ENCODE measurements at places on chromosomes 4 and X. TPM values are rescaled to one million over a fixed set of nuclear protein-coding genes. Genes with fewer than 3 reads are reported as not detected.

- peaks cover 42% of the 10 kb centered on the region for H3K27me3 ChIP-seq
- no peak overlapping the region for H3K4me3 ChIP-seq
- H3K36me3 ChIP-seq: no peaks in the 10 kb centered on the region
- H3K4me1 ChIP-seq: peaks cover 6% of the 10 kb centered on the region
These were observed 48.6 kb downstream of the PDGFRA start for GRCh38 chr4:54277691-54278090.

DNA sequence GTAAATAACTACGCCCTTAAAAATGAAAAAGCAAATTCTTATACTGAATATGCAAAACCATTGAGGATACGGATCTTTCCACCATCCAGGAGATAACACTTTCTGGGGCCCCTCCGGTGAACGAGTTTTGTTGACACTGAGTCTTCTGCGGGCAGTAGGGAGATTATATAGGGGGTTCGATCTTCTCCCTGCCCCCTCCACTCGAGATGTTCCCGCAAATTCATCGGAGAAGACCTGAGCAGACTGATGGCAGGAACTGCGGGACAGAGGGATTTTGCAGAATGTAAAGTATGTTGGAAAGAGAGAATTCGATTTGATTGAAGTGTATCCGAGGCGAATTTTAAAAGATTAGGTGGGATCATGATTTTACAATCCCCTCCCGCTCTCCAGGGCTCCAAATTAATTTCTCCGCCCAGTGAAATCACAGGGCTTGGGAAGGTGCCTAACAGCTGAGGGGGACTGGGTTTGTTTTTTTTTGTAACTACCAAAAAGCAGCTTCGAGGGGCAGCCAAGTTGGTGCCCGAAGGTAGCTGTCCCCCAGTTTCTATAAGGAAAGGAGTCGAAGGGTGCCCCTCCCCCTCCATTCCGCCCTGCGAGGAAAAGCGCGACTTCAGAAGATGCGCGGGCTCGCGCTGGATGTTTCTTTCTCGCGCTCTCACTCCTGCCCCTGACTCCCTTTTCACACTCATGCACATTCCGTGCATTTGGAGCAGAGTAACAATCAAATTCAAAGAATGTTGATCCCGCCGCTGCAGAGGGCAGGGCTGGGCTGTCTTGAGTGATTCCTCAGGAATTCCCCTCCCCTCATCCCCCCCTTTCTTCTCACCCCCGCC lies 1.2 kb downstream of the TMEM255A start:
- no peak overlapping the region for H3K4me3 ChIP-seq
- H3K27ac ChIP-seq: no peak overlapping the region
- H3K4me1 ChIP-seq: no peaks in the 10 kb centered on the region
- no peaks in the 10 kb centered on the region for H3K27me3 ChIP-seq

GRCh38 chr4:41504167-41504818 lies 33.7 kb upstream of the LIMCH1 start:
- H3K4me1 ChIP-seq: peaks cover 6% of the 10 kb centered on the region
- no peaks in the 10 kb centered on the region for H3K36me3 ChIP-seq
- DNase-seq: no peak
- no peak overlapping the region for H3K4me3 ChIP-seq
- H3K27me3 ChIP-seq: no peaks in the 10 kb centered on the region

- no peaks in the 10 kb centered on the region for H3K4me1 ChIP-seq
- H3K27me3 ChIP-seq: no peaks in the 10 kb centered on the region
- H3K27ac ChIP-seq: no peak overlapping the region
- DNase-seq: no peak
- H3K4me3 ChIP-seq: no peak overlapping the region
These were observed 2020.0 kb upstream of the ADGRL3 start for GRCh38 chr4:59180161-59180560.

DNA sequence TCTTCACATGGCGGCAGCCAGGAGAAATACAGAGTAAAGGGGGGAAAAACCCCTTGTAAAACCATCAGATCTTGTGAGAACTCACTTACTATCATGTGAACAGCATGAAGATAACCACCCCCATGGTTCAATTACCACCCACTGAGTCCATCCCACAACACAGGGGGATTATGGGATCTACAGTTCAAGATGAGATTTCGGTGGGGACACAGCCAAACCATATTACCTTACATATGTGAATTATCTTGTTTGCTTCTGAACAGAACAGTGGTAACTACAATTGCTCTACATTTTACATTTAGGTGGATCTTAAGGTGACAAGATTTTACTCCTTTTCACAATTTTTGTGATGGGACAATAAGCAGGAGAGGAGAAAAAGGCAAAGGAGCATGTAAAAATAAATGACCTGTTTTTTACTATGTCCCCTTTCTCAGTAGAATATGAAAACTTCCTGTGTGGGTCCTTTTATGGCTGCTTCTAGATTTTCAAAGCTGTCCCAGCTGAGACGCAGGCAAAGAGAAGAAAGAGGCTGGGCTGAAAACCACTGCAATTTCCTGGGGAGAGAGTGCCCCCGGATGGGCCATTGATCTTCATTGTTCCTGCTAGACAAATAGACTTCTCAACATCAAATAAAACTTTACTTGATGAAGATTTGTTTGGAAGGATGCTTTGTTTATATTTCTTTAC lies 45.9 kb upstream of the PGM2 start:
- no peaks in the 10 kb centered on the region for H3K36me3 ChIP-seq
- H3K27ac ChIP-seq: no peak overlapping the region
- H3K4me3 ChIP-seq: no peak overlapping the region
- no peaks in the 10 kb centered on the region for H3K27me3 ChIP-seq
- DNase-seq: no peak

DNA sequence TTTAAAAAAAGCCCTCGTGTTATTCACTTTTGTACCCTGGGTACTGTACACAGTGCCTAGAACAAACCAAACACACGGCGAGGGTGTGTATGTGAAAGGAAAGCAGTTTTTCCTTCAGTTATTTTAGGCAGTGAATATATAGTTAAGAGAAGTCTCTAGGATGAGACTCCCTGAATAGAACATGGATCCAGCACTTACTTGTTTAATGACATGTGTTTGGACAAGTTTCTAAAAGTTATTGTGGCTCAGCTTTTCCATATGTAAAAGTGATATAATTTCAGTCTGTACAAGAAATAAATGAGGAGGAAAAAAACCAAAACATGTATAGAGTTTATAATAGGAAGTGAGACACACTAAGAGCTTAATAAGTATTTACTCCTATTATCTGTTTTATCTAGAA lies 273.2 kb downstream of the ADGRL3 start:
- no peak overlapping the region for H3K4me3 ChIP-seq
- no peaks in the 10 kb centered on the region for H3K27me3 ChIP-seq
- DNase-seq: no peak
- no peaks in the 10 kb centered on the region for H3K4me1 ChIP-seq
- H3K27ac ChIP-seq: no peak overlapping the region

DNA sequence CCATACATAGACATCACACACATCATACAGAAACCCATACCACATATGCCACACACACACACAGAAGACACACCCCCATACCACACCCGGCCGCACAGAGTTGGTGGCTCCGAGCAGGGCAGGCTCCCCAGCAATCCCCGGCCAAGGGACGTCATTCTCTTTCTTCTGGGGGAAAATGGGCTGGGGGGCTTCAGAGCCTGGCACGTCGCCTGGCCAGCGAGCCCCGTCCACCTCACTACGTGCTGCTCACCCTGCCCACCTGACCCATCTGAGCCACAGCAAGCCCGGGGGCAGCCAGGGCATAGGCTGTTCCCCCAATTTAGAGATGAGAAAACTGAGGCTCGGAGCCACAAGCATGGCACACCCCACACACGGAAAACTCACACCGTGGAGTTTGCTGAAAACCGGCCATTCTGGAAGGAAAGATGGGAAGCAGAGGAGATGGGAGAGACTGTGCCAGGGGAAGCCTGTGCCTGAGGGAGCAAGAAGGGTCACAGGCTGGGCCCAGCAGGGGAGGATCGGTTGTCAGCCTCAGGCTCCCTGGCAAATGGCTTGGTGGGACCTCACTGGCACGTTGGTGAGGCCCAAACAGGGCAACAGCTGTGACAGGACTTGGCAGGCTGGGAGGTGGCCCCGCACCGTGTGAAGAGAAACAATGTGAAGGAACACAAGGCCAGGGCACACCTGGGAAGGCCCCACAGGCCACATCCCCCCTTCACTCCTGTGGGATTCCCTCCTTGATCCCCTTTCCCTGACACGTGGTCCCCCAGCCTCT lies 73.2 kb downstream of the JAKMIP1 start:
- H3K27ac ChIP-seq: no peak overlapping the region
- 0 out of 2 replicates have a peak, but pooled peaks cover 3% of the 10 kb centered on the region for H3K27me3 ChIP-seq

DNA sequence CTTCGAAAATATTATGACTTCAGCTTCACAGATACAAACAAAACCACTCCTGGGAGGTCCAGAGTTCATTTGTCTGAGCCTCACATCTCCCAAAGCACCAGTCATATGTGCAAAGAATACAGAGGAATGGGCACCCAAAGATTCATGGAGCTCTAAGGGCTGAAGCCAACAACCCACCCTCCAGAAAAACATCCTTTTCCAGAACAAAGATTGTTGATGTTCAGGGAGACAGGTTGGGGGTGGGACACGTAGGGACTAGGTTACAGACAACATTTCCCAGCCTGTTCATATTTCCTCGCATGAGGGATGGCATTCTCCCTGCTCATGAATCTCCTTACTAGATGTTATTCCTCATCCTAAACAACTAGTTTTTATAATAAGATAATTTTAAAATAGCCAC lies 71.2 kb downstream of the METTL14 start:
- DNase-seq: no peak
- no peaks in the 10 kb centered on the region for H3K36me3 ChIP-seq
- no peaks in the 10 kb centered on the region for H3K4me1 ChIP-seq

DNA sequence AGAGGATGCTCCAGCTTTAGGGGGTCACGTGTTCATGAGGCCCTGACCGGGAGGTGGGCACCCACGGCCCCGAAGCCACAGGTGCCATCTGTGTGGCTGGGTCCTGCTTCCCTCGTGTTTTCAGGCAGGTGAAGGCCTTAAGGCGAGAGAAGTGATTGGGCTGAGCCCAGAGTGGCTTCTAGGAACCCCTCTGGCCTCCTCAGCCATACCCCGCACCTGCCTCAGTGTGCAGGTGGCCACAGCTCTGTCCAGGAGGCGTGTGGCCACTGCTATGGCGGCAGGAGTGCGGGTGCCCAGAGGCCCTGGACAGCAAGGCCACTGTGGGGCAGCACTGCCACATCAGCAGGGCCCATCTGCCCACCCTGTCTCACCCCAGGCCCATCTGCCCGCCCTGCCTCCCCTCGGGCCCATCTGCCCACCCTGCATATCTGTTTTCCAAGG lies 25.0 kb downstream of the NKX1-1 start:
- H3K4me1 ChIP-seq: no peaks in the 10 kb centered on the region
- H3K27me3 ChIP-seq: no peaks in the 10 kb centered on the region
- no peaks in the 10 kb centered on the region for H3K36me3 ChIP-seq
- DNase-seq: no peak
- no peak overlapping the region for H3K27ac ChIP-seq

GRCh38 chr4:73392936-73393335 lies 11.2 kb upstream of the ALB start:
- H3K4me3 ChIP-seq: no peak overlapping the region
- no peaks in the 10 kb centered on the region for H3K4me1 ChIP-seq
- H3K27me3 ChIP-seq: no peaks in the 10 kb centered on the region
- H3K36me3 ChIP-seq: no peaks in the 10 kb centered on the region
- DNase-seq: no peak

GRCh38 chrX:64427281-64427680 lies 32.0 kb upstream of the MTMR8 start:
- no peaks in the 10 kb centered on the region for H3K36me3 ChIP-seq
- H3K27me3 ChIP-seq: no peaks in the 10 kb centered on the region
- H3K4me3 ChIP-seq: no peak overlapping the region
- no peak overlapping the region for H3K27ac ChIP-seq
- no peak for DNase-seq

DNA sequence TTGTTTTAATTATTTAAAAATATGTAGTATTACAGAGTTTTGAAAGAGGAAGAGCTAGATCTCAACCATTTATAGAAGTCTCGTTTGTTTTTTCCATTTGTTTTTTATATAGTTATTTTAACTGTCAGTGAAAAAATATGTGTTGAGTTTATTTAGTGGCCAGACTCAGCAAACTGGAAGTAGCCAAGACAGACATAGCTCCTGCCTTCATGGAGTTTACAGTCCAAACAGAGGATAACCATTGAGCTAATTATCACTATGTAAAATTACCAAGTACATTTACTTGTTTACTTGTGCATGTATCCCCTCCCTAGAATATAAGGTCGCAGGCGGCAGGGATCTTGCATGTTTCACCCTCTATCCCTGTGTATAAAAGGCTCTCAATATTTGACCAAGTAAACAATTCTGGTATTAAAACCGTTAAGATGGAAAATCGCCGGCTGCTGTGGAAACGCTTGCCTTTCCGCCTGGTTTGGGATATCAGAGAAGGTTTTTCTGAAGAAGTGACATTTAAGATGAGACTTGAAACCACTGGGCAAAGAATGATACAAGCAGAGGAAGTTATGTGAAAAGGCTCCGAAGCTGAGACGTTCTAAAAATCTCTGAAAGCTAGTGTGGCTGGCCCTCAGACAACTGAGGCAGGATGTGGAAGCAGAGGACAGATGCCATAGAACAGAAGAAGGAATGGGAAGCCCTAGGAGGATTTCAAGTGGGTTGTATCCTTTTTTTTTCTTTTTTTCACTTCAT lies 1.3 kb upstream of the CCNI start:
- H3K27me3 ChIP-seq: no peaks in the 10 kb centered on the region
- peaks cover 21% of the 10 kb centered on the region for H3K4me1 ChIP-seq
- peak overlapping the region; percentile 72 for H3K27ac ChIP-seq
- no peaks in the 10 kb centered on the region for H3K36me3 ChIP-seq

- no peak overlapping the region for H3K27ac ChIP-seq
- no peak for DNase-seq
- peaks cover 31% of the 10 kb centered on the region for H3K4me1 ChIP-seq
- no peaks in the 10 kb centered on the region for H3K36me3 ChIP-seq
- H3K4me3 ChIP-seq: no peak overlapping the region
These were observed 5.1 kb upstream of the APBB2 start for GRCh38 chr4:41219421-41219950.

DNA sequence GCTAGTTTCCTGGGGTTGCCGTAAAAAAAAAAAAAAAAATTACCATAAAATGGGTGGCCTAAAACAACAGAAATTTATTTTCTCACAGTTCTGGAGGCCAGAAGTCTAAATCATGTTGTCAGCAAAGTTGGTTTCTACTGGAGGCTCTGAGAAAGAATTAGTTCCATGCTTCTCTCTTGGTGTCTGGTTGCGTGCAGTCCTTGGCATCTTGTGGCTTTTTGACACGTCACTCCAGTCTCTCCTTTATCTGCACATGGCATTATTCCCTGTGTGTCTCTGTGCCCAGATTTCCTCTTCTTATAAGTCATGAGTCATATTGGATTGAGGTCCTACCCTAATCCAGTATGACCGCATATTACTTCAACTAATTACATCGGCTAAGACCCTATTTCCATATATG lies 38.7 kb downstream of the SPATA4 start:
- no peak overlapping the region for H3K27ac ChIP-seq
- no peak for DNase-seq
- no peaks in the 10 kb centered on the region for H3K36me3 ChIP-seq
- no peak overlapping the region for H3K4me3 ChIP-seq

- H3K36me3 ChIP-seq: no peaks in the 10 kb centered on the region
- H3K27me3 ChIP-seq: no peaks in the 10 kb centered on the region
- no peaks in the 10 kb centered on the region for H3K4me1 ChIP-seq
- no peak overlapping the region for H3K27ac ChIP-seq
- DNase-seq: no peak
These were observed 296.2 kb upstream of the AMOT start for GRCh38 chrX:113136836-113137235.

- no peaks in the 10 kb centered on the region for H3K4me1 ChIP-seq
- H3K4me3 ChIP-seq: no peak overlapping the region
- H3K27ac ChIP-seq: no peak overlapping the region
These were observed 31.0 kb downstream of the FRYL start for GRCh38 chr4:48748949-48749596.

The YTHDC1 gene
- total RNA-seq: 68.9 TPM

The USO1 gene
- total RNA-seq: 72.7 TPM

The SLC10A3 gene
- 16.2 TPM for total RNA-seq

The ASB12 gene
- total RNA-seq: not detected

The IL2RG gene
- total RNA-seq: 0.64 TPM

The GUCY1B1 gene
- not detected for total RNA-seq

The IL21 gene
- total RNA-seq: 0.12 TPM

The BEX5 gene
- not detected for total RNA-seq

The MAGEB10 gene
- total RNA-seq: not detected

Measured in HCT116 (cell line).